Renal cortex interstitium (tissue), 15 donors: ENCODE measurements at places on chromosomes 2 and 18.

DNA sequence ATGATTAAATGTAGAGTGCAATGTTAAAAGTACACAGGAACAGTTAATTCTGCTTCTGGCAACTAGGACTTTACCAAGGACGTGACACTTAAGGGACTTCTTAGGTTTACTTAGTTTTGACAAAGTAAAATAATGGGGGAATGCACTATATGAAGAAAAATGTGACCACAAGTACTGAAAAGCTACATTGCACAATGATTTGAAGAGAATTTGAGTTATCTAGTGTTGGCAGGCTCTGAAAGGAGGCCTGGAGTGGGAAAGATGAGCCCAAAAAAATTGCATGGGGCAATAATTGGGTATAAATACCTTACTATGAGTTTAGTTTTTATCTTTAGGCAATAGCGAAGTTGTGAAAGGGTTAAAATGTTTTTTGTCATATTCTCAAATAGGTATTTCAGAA is 173.7 kb downstream of the DOK6 start:
- DNase-seq: no peak

- DNase-seq: no peak
Measured at GRCh38 chr2:70779911-70780545, 10.4 kb downstream of the FIGLA start.

DNA sequence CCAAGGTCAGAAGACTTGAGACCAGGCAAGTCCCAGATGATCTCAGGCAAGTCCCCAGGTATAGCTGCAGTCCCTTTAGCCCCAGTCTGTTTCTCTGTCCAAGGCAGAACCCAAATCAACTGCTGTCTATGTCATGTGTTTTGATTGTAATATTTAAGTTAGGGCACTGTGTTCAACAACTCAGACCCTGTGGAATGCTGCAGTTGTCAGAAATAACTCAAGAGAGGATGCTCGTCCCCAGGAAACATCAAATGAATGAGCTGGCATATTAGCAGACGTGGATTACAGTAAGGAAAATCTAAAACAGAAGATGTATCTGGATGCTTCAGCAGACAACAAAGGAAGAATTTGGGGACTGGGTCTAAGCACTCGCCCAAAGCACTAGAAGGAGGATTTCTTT is 70.1 kb downstream of the BCL11A start:
- DNase-seq: no peak

- no peak for DNase-seq
Measured at GRCh38 chr2:240602266-240603050, 15.9 kb downstream of the CAPN10 start.

GRCh38 chr2:3779496-3780049 is 76.2 kb downstream of the DCDC2C start:
- no peak for DNase-seq

GRCh38 chr2:6310256-6311215 is 555.2 kb downstream of the CMPK2 start:
- peak; percentile 32 for DNase-seq
